Activated naive CD4-positive, alpha-beta T cell treated with anti-CD3 and anti-CD28 coated beads, Interleukin-2, amount 10 ng/mL, durations not matched to agents 7 days and 5 days (primary cell): ENCODE measurements at places on chromosomes 7 and 10.

DNA sequence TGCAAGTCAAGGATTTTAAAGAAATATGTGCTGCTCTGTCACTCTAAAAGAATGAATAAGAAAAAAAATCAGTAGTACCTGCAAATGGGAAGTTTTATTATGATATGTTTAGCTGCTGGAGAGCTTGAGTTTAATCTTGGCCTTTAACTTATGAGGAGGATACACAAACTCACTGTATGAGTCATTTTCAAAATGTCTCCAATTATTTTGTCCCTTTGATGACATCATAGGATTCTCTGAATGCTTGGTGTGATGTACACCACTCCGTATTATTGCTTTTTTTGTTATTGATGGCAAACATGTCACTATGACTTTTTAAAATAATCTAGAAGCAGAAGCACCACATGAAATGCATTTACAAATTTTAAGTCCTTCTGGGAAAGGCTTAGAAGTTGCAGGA is 125.8 kb downstream of the RALA start:
- no peak for DNase-seq

GRCh38 chr10:86556532-86556931 is 34.9 kb upstream of the WAPL start:
- no peak for DNase-seq

- DNase-seq = no peak
Measured at GRCh38 chr10:60714233-60714632, 64.0 kb upstream of the CDK1 start.

DNA sequence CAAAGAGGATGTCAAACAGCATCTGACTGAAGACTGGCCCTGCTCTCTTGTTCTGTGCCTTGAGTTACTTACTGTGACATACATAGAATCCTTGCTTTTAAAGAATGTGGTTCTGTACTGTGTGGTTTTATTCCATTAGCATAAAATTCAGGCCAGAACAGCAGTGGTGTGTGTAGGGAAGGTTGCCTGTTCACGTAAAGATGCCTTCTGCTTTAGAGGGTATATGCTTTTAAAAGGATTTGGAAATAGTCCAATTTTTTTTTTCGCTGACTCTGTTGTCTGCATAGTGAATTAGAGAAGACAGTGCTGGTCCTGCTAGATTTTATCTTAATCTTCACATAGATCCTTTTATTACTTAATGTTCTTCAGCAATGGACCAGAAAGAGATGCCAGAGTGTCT is 470.8 kb upstream of the SEMA3A start:
- no peak for DNase-seq

DNA sequence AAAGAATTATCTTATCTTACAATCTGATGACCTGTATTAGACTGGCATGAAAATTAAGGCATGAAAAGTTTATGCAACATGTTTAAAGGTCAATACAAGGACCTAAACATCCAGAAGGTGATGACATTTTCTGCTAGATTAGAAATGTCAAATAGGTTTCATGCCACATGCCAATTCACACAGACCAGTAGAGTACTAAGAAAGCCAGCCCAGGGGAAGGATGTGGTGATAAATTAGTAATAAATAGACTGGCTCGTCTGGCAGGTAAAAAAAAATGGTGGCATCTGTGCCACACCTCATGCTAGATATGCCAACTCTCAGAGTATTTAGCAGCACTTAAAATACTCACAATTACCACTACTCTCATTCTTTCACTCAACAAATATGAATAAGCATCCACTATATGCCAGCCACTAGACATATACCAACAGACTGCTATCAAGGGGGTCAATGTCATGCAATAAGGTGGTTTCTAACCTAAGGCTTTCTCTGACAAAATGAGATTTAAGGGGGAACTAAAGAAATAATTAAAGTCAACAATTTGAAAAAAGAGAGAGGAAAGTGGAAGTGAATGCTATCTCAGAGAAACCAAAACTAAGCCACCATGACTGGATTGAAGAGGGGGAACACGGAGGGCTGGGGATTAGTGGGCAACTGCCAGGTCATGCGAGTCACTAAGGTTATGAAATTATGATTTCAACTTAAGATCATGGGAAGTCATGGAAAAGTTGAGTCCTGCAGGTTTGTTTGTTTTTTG is 83.5 kb downstream of the SGMS1 start:
- no peak for DNase-seq

- DNase-seq = no peak
Measured at GRCh38 chr7:158957510-158957906, 101.2 kb downstream of the DYNC2I1 start.
